ENCODE measurements at places on chromosomes 3 and 15.

GRCh38 chr3:139109271-139109670 is 64.6 kb upstream of the PRR23C start:
- DNase-seq: no peak

- no peak for DNase-seq
Observed at GRCh38 chr3:157785102-157785826, 282.0 kb upstream of the VEPH1 start.

DNA sequence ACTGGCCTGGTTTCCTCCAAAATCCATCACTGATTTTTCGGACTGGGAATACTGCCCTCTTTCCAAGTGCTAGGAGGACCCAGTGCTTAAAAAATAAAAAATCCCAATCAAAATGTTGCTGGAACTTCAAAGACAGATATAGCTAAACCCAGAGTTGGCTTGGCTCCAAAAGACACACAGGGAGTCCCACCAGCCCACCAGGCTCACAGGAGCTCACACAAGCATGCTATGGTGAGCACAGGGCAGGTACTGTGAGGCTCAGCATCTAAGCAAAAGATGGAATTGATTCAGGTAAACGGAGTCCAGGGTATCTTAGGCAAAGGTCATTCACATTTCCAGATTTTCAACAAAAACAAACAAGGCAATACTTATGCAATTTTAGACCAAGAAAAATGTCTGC is 3.7 kb downstream of the TRANK1 start:
- no peak for DNase-seq

DNA sequence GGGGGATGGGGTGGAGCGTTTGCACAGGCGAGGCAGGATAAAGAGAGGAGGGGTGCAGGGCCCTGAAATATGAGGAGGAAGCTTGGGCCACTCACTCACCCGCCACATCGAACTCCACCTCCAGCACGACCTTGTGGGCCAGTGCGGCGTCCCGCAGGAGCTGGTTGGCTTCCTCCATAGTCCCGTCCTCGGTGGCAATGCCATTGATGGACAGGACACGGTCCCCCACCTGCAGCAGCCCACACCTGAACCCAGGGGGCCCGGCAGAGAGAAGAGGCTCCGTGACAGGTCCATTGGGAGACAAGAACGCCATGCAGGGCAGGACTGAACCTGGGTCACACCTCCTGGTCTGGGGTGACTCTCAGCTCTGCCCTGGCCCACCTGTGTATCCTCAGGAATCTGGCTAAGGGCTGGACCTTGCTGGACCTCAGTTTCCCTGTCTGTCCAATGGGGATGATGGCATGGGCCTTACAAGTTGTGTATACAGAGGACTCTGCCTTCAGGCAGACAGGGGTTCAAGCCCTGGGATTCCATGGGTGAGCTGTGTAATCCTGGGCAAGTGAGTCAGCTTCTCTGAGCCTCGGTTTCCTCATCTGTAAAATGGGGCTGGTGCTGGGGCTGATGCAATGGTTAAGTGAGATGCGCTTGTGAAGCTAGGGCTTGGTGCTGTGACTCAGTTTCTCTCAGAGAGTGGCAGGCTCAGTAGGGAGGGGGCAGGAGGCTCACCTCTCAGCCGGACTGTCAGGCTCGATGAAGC is 26.4 kb downstream of the GRIP2 start:
- DNase-seq: no peak

DNA sequence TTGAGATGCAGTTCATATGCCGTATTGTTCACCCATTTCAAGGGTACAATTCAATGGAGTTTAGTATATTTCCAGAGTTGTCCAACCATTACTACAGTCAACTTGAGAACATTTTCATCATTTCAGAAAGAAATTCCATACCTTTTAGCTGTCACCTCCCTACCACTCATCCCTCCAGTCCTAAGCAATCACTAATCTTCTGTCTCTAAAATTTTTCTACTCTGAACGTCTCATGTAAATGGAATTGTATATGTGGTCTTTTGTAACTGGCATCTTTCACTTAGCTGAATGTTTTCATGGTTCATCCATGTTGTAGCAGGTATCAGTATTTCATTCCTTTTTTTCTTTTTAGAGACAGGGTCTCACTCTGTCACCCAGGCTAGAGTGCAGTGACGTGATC is 51.1 kb downstream of the CMTM7 start:
- DNase-seq: no peak

DNA sequence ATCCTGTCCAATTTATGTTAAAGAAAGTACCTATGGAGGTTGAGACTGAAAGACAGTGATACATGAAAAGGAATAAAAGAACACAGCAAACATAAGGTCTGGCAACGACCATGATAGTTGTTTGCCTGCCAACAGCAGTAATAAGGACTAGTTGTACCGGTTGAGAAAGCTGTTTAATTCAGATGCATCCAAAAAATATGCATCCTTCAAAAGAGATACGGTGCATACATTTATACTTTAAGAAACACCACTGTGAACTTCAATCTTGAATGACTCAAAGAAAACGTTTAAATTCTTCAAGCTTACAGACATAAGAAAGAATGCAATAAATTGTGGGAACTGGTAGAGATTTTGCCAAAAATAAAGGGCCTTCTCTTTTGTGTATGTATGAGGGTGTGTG is 492.1 kb downstream of the NLGN1 start:
- DNase-seq: no peak

Measured in NCI-H1417 treated with DMSO at 0.1 percent for 48 hours (cell line).